HL-60 (cell line): ENCODE measurements at places on chromosomes 5 and 9.

GRCh38 chr9:107614765-107615164, 125.2 kb upstream of the KLF4 start:
- DNase-seq = no peak

DNA sequence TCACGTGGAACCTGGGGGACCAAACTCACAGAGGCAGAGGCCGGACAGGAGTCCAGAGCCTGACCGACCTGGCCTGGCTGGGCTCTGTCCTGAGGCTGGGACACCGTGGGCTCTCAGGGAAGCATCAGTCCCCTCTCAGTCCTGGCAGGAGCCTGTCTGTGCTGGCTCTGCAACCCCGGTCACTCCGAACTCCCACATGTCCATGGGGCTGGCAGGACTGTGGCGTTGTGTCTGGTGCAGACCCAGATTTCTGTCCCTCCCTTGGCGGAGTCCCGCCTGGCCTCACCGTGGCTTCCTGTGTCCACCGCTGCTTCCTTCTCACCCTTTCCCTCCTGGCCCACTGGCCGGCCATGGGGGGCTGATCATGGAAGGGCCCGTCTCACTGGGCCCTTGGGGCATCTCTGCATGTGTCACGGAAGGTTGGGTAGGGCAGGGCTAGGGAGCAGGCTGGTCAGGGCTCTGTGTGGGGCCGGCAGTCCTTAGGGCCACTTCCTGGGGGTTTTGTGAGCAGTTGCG, 68.8 kb downstream of the RXRA start:
- DNase-seq = no peak

- DNase-seq = no peak
Observed at GRCh38 chr5:168273056-168273980, 18.1 kb upstream of the WWC1 start.

DNA sequence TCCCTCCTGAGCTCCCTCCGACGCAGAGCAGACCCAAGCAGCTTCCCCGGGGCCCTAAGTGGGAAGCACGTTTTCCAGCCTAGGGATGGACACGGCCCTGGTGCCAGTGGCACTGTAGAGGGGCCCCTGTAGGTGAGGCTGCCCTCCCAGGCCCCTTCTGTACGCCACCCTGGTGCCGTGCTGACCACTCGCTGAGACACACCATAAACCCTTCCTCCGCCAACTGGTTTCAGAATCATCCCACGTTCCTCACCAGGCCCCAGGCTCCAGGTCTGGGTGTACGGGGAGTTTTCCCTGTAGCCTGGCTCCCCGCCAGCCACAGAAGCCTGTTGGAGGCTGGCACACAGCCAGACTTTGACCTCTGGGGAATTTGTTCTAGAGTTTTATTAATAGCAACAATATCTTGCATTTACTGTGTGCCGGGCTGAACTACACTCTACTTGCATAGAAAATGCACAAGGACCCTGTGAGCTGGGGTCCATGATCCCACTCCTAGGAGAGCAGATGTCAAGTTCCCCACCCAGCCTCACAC, 18.2 kb upstream of the WDR38 start:
- no peak for DNase-seq

DNA sequence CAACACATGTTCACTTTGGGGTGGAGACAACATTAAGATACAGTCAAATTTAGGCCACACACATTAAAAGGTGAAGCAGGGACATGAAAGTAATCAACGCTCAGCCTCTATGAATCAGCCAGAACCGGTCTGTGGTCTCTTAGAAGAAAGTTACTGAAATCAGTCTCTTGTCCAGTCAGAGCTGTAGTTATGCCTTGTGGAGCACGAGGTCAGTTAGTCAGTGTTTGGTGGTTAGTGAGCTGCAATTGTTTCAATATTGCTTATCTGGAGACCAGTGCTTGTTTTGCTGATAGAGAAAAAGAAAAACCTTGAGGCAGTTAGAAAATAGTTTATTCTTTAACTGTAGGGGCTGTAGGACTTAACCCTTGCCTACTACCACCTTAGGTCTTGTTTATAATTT, 157.8 kb upstream of the RASEF start:
- no peak for DNase-seq

GRCh38 chr5:109485030-109485429, 75.3 kb upstream of the PJA2 start:
- no peak for DNase-seq

DNA sequence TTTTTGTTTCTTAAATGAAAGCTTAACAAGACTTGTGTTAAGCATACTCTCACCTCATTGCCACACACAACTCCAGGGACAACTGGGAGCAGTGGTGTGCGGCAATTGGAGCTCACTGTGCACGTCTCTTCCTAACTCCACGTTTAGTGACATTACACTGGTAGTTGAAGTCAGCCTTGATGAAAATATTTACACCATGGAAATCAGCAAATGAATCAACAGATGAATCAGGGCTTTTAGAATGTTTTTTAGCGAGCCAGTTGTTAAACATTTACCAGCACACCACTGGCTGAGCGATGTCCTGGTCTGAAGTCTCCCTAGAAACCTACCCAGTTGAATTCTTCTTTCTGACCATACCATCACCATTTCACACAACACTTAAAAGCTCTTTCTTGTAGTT, 67.3 kb downstream of the KLHL3 start:
- DNase-seq = no peak
